ENCODE measurements at places on chromosomes 1 and 21. TPM values are rescaled to one million over a fixed set of nuclear protein-coding genes. Genes with fewer than 3 reads are reported as not detected.

The AMY1A gene
- polyA plus RNA-seq: not detected

The TMEM269 gene
- polyA plus RNA-seq: not detected

The CFH gene
- polyA plus RNA-seq: 30.0 TPM

The B4GALT2 gene
- 60.2 TPM for polyA plus RNA-seq

The FAAH gene
- 1.8 TPM for polyA plus RNA-seq

The MDM4 gene
- 15.8 TPM for polyA plus RNA-seq

The TSTD1 gene
- polyA plus RNA-seq: 0.26 TPM

The ANKRD65 gene
- polyA plus RNA-seq: 0.31 TPM

The GNPAT gene
- polyA plus RNA-seq: 22.8 TPM

The TRPM2 gene
- not detected for polyA plus RNA-seq

The ADAMTS5 gene
- 5.4 TPM for polyA plus RNA-seq

The HES3 gene
- polyA plus RNA-seq: not detected

The SPATA1 gene
- polyA plus RNA-seq: 0.69 TPM

The DRAXIN gene
- polyA plus RNA-seq: not detected

The AQP10 gene
- not detected for polyA plus RNA-seq

The KLHDC7A gene
- polyA plus RNA-seq: not detected

The VWA5B1 gene
- not detected for polyA plus RNA-seq

The ATF3 gene
- polyA plus RNA-seq: 4.5 TPM

The RGS8 gene
- not detected for polyA plus RNA-seq

The CFAP74 gene
- not detected for polyA plus RNA-seq

The SERTAD4 gene
- 8.7 TPM for polyA plus RNA-seq

The PDIK1L gene
- 2.9 TPM for polyA plus RNA-seq

The GPR153 gene
- 6.3 TPM for polyA plus RNA-seq

The LCA5L gene
- polyA plus RNA-seq: 1.1 TPM

The OR2L5 gene
- polyA plus RNA-seq: not detected

The DPYD gene
- 13.1 TPM for polyA plus RNA-seq

The PLA2G2D gene
- polyA plus RNA-seq: not detected

The AADACL3 gene
- not detected for polyA plus RNA-seq

The PLPPR4 gene
- 17.6 TPM for polyA plus RNA-seq

The TFF1 gene
- polyA plus RNA-seq: not detected

The CTSK gene
- 91.1 TPM for polyA plus RNA-seq

The TINAGL1 gene
- polyA plus RNA-seq: 39.0 TPM

The PRR9 gene
- polyA plus RNA-seq: not detected

The WDR64 gene
- 0.06 TPM for polyA plus RNA-seq

The LCE2A gene
- not detected for polyA plus RNA-seq

The CHODL gene
- not detected for polyA plus RNA-seq

The IL10 gene
- not detected for polyA plus RNA-seq

The SIK1 gene
- 0.72 TPM for polyA plus RNA-seq

The KDM5B gene
- polyA plus RNA-seq: 39.6 TPM

Measured in BJ (cell line).